HT1080 (cell line): ENCODE measurements at places on chromosomes 4 and X.

- DNase-seq: no peak
Observed at GRCh38 chr4:17811078-17811603, 362 bp downstream of the NCAPG start.

DNA sequence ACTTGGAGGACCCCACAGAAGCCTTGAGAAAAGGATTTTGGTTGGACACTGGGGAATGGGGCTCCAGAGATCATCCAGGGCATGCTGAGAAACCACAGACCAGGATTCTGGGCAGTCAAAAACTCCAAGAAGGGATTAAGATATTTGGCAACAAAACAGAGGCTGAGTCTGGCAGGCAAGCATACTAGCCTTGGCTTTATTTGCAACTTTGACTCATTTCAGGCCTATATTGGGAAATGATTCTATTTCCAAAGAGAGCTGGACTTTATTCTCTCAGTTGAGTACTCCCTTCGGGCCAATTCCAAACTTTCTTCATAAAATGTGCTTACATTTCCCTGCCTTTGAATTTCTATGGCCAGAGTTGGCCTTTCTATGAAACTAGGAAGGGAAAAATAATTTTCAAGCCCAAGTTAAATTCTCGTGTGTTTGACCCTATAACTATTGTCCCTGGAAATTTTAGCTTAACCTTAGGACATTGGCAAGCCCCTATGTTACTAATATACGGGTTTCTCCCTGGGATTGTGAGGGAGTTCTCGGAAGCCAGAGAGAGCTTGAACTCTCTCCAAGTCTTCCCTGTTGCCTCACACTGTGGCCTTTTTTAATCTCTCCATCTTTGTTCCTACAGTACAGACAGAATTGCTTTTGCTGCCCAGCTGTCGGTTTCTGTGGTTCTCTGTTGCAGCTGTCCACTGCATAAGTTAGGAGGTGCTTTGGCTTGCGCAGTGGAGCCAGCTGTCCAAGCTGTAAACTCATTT, 112.6 kb upstream of the FAM9A start:
- DNase-seq: no peak

GRCh38 chrX:154506483-154507332, 9.3 kb downstream of the FAM3A start:
- DNase-seq: no peak

DNA sequence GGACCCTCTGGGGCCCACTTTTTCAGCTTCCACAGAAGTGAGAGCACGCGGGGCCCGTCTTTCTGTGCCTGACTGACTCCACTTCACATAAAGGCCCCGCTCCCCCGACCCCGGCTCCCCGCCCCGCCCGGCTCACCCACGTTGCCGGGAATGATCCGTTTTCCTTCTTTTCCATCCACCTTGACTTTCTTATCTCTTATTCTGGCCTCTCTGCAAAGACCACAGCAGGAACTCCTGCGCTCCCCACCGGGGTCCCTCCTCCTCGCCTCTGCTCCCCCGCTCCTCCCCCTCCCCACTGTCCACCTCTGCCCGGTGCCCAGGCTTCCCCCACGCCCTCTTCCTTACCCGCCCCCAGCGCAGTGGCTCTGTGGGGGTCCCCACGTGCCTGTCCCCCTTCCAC, 54.2 kb upstream of the CLDN24 start:
- DNase-seq: no peak

DNA sequence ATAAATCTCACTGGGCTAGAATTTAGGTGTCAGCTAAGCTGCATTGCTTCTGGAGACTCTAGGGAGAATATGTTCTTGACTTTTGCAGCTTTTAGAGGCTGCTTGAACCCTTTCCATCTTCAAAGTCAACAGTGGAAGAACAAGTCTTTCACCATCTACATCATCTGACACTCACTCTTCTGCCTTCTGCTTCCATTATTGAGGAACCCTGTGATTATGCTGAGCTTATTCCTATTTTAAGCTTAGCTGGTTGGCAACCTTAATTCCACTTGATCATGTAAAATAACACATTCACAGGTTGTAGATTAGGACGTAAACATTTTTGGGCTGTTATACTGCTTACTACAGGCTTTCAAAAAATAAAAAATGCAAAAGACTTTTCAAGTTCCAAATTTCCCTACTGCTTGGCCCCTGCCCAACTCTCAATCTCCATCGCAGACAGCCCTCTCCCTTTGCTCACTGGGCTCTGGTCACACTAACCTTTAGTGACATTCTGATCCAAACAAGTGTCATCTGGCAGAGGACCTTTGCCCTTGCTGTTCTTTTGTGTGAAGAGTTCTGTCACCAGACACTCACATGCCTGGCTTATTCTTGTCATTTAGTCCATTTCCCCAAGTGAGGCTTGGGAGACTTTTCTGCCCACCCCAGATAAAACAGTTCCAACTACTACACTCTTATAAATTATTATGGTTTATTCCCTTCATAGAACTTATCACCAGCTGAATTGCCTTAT, 1056.0 kb downstream of the STIM2 start:
- no peak for DNase-seq

DNA sequence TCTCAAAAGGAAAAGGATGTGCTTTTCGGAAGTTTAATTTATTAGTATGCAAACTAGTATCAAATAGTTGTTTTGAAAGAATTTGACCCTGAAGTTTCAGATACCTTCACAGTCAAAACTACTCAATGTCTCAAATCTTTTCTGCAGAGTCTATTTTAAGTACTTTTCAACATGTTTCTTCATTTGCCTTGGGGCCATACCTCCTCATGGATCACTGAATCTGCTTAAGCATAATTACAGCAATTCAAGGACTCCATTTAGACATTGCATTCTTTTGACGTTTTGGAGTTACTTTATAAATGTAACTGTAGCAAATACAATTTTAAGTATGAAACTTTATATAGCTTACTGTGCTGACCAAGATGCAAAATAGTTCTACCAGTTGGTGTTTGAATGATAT, 25.5 kb downstream of the PALLD start:
- no peak for DNase-seq

- DNase-seq: no peak
Observed at GRCh38 chr4:76302826-76303438, 3.6 kb upstream of the STBD1 start.

- no peak for DNase-seq
Observed at GRCh38 chr4:91596718-91597117, 707.0 kb upstream of the GRID2 start.

DNA sequence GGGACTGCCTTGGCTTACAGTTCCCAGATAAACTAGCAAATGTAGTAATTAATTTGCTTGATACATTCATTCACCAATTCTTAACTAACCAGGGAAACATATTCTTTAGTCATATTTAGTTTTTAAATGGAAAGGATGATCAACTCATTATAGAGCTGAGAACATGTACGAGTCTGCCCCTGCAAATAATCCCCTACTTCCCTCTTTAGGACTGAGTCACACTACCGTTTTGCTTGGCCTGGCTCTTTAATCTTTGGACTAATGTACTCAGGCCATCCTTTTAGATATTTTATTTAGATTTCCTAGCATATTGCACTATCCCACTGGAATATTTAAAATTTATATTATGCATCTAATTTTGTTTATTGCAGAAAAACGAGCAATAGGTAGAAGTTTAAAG, 105.5 kb upstream of the LCORL start:
- DNase-seq: no peak

DNA sequence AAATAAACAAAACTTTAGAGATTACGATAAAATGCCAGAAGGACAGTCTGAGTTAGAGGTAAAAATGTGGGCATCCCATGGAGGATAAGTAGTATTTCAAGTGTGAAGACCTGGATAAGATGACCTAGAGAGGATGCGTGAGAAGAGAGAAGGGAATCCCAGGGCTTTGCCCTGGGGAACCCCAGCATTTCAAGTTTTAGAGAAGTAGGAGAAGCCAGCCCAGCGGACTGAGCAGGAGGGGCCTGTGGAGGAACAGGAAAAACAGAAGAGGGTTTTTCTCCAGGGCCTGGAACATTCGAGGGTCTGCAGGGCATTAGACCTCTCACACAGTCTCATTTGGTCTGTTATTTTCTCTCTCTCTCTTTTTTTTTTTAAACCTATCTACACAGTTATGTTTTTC, 2.9 kb upstream of the CFP start:
- no peak for DNase-seq

- no peak for DNase-seq
Observed at GRCh38 chr4:10117359-10118047, 904 bp upstream of the WDR1 start.

DNA sequence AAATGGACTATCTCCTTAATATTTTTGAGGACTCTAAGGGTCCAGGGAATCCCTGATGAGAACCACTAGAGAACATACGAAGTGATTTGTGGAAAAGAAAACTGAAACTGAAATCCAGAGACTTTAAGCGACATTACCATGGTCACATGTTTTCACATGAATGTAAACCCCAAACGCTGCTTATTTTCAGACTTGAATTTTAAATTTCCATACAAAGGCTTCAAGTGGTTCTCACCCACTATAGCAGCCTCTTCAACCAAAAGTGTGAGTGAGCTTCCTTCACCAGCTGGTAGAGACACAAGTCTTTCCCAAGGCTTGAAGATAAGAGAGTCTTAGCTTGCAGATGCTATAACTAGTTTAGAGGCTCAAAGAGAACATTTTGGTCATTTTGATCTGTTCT, 232.7 kb downstream of the MGST2 start:
- DNase-seq: no peak

GRCh38 chr4:3799496-3799895, 33.3 kb downstream of the ADRA2C start:
- no peak for DNase-seq

DNA sequence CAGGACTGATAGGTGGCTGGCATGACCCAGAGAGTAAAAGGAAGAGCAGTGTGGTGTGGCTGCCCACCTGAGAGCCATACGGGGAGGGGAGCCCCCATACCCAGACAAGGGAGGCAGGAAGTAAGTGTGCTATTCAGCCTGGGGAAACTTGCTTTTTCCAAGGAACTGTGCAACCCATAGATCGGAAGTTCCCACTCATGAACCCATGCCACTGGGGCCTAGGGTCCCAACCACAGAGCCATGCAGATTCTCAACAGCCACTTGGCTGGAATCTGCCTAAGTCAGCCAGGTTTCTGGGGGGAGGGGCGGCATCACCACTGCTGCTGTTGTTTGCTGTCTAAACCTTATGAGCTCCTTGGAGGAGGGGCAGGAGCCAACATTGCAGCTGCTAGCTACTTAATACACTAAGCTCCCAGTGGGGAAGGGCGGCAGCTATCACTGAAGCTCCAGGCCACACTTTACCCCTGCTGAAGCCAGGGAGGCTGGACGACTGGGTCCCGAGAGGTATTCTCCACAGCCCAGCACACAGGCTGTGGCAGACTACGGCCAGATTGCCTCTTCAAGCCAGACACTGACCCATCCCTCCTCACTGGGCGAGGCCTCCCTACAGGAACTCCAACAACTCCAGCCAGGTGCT, 410.4 kb downstream of the INPP4B start:
- DNase-seq: no peak

DNA sequence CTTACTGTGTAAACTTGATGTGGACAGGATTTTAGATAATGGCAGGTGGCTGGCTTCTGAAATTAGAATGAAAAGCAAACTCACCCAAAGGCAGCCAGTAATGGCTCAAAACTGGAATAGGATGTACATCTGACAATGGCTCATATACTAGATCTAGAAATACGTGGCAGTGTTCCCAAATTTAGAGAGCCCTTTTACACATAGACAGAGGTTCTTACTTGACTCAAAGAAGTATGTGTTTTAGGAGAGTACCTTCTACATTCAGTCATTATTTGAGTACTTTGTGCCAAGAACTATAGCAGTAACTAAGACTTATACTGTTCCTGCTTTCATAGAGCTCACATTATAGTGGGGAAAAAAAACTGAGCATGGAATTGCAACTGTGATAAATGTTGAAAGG, 48.0 kb downstream of the UBE2K start:
- DNase-seq: no peak

DNA sequence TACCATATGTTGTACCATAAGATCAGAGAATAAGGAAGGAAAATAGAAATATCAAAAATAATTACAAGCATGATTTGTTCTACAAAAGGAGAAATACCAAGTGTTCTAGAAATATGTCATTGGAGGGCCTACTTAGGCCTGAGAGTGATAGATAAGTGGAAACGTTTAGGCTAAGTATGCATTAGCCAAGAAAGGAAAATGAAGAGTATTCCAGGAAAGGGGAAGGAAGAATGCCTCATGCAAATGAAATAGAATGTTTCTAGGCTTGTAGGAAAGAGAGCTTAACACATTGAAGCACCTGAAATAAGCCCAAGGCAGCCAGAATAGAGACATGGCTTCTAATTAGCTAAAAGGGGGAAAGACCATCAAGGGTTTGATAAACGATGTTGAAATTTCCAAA, 595.7 kb upstream of the ATOH1 start:
- no peak for DNase-seq

DNA sequence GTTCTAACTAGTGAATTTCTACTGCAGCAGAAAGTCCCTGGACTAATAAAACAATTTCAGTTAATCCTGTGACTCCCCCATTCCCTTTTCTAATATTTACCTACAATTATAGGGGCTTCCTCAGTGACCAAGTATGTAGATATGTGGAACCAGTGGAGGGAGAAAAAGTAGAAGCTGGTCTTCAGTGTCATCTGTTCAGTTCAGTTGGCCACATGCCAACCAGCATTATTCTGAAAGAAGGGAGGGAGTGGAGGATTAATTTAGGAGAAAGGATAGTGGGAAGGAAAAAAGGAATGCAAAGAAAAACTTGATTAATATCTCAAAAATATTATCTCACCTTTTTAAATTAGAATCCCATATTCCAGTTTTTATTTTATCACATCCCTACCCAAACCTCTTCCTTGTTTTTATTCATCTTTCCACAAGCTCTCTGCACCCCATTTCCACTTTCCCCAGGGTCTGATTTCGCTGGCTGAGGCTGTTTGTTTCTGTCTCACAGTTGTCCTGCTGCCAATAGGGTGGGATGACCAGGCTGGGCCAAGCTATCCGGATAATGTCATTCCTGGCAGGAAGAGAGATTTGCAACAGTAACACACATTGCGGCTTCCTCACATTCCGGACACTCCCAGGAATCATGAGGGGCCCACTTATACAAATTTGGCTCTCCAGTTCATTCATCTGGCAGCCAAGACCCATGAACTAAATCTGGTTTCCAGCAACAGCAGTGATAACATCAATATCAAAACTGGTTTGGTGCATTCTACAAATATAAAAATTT, 24.6 kb upstream of the ANTXR2 start:
- peak; percentile 79 for DNase-seq

DNA sequence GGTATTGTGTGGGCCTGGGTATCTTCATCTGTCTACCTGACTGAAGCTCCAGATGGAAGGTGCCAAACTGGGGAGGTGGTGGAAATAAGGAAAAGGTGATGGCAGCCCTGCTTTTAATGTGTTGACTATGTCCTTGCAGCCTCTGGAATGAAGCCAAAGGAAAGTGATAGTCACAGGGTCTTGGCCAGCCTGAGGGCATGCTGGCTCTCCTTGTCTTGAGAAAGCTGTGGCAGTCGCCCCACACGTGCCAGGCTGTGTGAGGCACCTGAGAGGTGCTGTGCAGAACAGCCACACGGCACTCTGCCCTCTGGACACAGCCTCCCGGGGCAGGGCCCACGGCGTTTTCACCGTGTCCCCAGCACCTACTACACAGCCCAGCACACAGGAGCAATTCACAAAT, 77.6 kb downstream of the NAT8L start:
- no peak for DNase-seq
